Activated CD8-positive, alpha-beta memory T cell treated with anti-CD3 and anti-CD28 coated beads for 1 hour (primary cell): ENCODE measurements at places on chromosomes 12 and 14.

- no peak for DNase-seq
Measured at GRCh38 chr12:119117936-119118335, 60.8 kb upstream of the HSPB8 start.

DNA sequence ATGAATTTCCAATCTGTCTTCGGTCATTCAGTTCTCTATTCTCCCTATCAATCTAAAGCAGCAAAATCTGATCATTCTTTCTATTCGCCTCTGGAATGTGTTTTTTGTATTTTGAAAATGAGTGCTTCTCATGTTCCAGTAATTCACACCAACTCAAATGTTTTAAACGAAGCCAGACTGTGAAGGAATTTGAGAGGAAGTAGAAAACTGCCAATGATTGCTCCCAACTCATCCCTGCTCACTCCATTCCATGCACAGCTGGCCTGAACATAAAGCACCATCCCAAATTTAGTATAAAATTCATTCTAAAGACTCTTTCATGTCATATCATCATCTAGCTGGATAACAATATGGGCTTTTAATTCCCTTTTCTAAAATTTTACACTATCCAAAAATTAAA is 123.8 kb downstream of the DUSP6 start:
- no peak for DNase-seq

- no peak for DNase-seq
Measured at GRCh38 chr14:81565441-81566290, 32.0 kb upstream of the SEL1L start.

DNA sequence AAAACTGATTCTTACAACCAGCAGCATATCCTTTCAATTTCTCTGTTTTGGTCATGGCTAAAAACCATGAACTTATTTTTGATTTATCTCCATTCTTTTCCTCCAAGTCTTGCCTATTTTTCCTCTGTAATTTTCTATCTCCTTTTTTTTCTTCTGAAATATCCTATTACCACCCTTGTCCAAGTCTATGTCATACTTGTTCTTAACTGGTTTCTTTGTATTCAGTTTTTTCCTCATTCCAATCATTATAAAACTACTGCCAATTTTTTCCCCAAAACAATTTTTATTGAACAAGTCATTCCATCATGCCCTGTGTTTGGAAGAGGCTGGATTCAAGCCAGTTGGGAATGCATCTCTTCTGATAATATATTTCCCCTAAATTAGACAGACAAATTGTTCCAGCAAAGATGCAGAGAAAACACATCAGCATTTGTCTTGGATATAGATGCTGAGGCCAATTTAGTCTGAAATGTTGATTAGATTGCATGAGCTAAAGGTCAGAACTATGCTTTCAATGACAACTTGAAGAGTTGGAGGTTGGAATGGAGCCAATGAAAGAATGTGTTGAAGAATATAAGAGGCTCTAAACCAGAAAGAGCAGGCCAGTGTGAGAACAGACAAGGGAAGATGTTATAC is 30.7 kb downstream of the OTOGL start:
- no peak for DNase-seq

- no peak for DNase-seq
Measured at GRCh38 chr12:122961531-122962329, 4.5 kb downstream of the ABCB9 start.
